ENCODE measurements at places on chromosomes 3 and 15.

- no peak for DNase-seq
Observed at GRCh38 chr3:21920421-21920861, 169.4 kb upstream of the ZNF385D start.

DNA sequence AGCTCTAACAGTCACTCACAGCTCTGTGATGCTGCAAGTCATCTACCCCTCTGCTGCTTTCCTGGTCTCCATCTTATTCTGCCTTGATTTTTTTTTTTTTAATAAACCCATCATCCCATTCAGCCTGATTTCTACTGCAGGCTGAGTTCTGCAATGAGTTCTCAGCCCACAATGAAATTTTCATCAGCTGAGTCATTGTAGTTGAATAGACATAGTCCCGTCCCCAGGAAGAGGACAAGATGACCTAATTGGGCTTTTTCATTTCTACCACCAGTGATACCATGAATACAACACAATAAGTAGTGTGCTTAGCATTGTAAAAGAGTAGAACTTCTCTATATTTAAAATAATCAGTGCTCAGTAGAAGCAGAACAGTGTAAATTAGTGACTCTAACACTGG, 59.3 kb downstream of the C3orf85 start:
- DNase-seq = no peak

DNA sequence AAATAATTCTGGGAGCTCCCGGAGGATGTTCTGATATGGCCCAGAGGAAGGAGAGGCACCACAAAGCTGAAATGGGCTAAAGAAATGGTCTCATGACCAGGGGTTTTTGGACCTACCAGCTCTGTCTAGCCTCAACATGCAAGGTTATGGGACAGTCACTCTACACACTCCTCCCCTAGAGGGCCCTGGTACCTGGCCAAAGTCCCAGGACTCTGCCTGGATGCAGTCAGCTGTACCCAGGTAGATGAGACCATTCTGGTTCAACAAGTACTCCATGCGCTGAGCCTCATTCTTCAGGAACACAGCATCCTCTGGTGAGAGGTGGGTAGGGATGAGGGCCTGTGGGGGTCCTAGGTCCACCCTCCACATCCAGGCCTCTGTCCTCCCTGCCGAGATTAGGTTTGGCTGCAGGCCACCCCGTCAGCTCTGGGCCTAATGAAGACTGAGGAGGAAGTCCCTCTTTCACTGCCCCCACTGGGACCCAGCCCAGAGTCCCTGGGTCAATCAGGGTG, 9.5 kb downstream of the EPB42 start:
- DNase-seq = no peak

DNA sequence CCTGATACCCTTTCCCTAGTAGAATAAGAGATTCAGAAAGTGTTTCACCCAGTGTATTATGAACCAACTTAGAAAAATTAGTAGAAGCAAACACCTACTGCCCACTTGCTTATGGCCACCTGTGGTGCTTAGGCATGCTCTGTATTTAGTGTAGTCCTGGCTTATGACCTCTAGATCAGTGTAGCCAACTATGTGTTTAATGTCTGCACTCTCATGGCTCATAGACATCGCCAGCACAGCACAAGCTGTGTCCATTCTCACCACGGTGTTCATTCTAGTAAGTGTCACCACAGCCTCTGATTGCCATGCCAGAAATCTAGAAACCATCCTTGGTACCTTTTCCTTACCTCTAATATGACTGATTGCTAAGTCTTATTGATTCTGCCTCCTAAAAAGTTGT, 14.3 kb downstream of the ASB7 start:
- no peak for DNase-seq

DNA sequence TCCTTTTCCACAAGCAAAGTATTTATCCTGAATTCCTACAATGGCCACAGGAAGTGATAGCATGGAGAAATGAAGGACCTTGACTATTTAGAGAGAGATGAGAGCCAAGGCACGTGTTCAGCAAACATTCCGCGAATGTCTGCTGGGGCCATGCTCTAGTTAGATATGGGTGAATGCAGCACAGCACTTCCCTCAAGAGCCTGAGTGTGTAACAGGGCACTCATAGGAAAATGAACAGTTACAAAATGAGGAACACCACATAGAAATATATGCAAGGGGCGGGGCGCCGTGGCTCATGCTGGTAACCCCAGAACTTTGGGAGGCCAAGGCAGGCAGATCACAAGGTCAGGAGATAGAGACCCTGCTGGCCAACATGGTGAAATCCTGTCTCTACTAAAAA, 406.9 kb downstream of the NR2F2 start:
- DNase-seq = no peak

DNA sequence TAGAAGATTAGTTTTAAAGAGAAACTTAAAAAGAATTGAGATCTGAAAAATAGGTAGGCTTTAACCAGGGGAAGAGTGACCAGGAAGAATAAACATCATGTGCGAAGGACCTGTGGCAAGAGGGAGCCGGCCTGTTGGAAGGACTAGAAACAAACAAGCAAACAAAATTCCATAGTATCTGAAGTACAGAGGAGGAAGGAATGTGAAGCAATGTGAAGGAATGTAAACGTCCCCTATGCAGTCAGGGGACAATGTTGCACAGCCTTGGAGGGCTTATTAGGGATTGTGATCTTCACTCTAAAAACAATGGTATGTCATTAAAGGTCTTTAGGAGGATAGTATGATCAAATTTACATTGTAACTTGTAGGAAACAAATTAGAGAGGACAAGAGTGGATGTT, 84.4 kb upstream of the PLCL2 start:
- no peak for DNase-seq

DNA sequence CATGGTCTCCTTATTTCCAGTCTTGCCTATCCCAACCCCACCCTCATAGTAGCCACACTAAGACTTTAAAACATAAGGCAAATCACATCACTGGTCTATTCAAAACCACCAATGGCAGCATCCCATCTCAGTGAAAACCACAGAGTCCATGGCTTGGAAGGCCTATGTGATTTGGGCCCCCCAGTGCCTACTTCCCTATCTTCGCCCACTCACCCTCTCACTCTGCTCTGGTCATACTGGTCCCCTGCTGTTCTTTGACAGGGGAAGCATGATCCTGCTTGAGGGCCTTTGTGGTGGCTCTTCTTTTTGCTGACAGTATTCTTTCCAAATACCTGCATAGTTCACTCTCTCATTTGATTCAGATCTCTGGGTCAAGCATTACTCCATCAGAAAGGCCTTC, 3.3 kb downstream of the GTF2A2 start:
- no peak for DNase-seq

- no peak for DNase-seq
Observed at GRCh38 chr3:173945806-173946205, 548.3 kb downstream of the NLGN1 start.

DNA sequence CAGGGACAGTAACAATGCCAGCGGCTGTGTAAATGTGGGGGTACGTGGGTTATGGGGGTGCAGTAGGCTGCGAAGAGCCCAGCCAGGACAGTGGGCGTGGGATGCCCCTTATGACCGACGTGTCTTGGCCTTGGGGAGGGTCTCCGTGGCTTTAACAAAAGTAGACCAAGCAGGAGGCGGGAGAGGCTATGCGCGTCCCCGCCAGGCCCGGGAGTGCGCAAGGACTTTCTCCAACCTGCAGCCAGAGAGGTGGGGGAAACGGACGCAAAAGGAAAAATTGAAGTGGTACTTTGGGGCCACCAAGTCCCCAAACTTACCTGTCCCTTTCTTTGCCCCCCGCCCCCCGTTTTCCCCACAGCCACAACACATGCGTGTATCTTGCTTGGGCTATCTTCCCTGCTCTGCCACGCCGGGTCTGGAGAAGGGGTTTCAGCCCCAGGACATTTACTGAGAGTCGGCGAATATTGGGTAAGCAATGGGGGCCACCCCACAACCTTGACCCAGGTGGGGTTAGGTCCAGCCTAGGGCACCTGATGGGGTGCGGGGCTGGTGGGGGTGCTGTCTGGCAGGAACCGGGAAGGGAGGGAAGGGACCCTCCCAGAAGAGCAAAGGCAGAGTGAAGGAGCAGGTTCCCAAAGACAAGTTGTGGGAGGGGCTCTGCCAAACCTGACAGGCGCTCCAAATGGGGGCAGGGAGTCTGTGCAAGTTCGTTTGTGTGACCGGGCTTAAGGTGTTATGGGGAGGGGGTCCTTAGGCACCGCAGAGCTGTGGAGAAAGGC, 652 bp downstream of the ISLR2 start:
- no peak for DNase-seq

DNA sequence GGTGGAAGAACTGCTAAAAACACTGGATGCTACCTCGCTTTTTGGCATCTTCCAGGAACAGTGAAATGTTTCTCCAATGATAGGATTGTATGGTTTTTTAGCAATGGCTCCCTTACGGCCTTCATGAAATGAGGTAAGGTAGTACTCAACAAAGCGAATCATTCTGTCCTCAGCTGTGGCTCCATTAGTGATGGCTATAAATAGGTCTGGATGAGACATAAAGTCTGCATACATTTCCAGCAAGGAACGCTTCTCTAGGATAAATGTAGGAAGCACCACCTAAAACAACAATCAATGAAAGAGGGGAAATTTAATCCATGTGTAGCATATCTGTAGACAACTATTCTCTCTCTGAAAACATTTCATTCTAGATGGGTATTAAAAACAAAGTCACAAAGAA, 32.4 kb upstream of the SNX4 start:
- no peak for DNase-seq

DNA sequence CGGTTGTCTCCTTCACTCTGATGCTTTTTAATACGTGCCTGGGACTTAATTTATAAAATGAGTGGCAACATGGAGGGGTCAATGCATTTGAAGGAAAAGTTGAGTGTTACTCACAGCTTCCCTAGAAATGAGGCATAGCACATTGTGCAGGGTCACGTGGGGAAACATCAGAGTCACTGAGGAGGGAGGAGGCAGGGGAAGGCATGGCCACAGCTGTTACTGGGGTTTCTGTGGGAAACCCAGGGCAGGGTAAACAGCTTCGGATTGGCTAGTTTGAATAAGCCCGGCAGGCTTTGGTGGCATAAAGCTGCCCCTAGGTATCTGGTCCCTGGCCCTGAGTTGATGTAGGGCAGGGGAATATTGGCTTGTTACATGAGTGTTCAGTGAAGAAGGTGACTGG, 98.9 kb upstream of the ST8SIA2 start:
- no peak for DNase-seq

DNA sequence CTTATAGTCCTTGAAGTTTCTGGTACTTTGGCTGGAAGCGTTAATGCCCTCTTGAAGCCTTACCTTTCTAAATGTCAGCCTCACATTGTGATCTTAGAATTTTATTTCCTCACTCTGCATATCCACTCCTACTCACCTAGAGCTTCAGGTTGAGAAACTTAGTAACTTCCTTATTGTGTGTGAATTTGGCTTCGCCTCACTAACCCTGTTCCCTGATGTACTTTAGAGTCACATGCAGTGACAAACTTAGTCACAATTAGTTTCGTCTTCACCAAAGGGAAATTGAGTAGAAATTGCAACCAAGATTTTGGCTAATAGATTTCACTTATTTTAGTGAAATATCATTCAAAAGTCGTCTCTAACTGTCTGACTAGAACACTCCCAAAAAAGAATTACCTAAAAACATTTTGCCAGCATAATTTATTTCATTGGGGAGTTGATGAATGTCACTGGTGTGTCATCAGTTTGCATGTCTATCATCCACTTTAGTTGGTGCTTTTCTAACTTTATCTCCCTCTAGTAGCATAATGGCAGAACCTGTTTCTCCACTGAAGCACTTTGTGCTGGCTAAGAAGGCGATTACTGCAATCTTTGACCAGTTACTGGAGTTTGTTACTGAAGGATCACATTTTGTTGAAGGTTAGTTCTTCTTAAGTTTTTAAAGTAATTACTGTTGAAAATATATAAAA, 960 bp downstream of the MFN1 start:
- DNase-seq = no peak

- DNase-seq = no peak
Observed at GRCh38 chr15:64847448-64847847, 5.7 kb downstream of the PLEKHO2 start.

GRCh38 chr3:32391643-32392535, at the start of gene CMTM7:
TSS of gene CMTM7 (plus strand) at chr3:32391853. CDS start at chr3:32391907, 54 bp downstream.
- DNase-seq = peak; percentile 70

GRCh38 chr15:27512281-27513001, 541.5 kb downstream of the GABRG3 start:
- DNase-seq = no peak

DNA sequence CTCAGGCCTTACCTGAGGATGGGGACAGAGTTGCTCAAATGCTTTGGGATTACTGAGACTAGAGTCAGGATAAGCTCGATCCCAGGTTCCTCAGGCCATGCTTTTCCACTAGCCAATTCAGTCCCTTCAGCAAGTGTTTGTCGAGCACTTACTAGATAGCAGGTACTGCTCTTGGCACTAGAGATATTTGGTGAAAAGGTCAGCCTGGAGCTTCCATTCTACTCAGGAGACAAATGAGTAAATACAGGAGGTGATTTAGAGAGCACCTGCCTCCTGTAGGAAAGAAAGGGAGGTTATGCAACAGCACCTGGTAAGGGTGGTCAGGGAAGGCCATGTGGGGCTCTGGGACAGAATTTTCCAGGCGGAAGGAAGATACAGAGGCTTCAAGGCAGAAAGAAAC, 99.9 kb downstream of the CACNA1D start:
- no peak for DNase-seq

GRCh38 chr3:170497207-170498095, 78.8 kb downstream of the CLDN11 start:
- DNase-seq = no peak
